Astrocyte of the spinal cord (primary cell): ENCODE measurements at places on chromosomes 16 and 17.

- no peak for DNase-seq
Observed at GRCh38 chr17:66277191-66277590, 25.2 kb upstream of the PRKCA start.

DNA sequence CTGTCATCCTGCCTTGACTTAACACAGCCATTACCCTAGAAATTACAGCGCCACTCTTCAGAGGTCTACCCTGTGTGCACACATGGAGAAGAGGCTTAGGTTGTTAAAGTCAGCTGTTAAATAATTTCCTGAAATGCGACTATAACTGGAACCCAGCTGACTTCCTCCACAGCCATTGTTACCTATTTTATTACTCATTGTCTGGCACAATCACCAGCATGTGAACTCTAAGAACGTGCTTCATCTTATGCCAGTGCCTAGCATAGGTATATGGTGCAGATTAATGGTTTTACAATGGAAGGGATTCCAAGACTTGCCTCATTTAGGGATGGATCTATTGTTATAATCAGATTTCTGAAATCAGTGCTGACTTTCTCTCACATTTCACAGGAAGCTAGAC, 11.9 kb downstream of the RDM1 start:
- no peak for DNase-seq

GRCh38 chr17:560432-560873, 154.2 kb downstream of the VPS53 start:
- no peak for DNase-seq

GRCh38 chr16:75648265-75649076, 898 bp downstream of the TERF2IP start:
- peak; percentile 76 for DNase-seq

DNA sequence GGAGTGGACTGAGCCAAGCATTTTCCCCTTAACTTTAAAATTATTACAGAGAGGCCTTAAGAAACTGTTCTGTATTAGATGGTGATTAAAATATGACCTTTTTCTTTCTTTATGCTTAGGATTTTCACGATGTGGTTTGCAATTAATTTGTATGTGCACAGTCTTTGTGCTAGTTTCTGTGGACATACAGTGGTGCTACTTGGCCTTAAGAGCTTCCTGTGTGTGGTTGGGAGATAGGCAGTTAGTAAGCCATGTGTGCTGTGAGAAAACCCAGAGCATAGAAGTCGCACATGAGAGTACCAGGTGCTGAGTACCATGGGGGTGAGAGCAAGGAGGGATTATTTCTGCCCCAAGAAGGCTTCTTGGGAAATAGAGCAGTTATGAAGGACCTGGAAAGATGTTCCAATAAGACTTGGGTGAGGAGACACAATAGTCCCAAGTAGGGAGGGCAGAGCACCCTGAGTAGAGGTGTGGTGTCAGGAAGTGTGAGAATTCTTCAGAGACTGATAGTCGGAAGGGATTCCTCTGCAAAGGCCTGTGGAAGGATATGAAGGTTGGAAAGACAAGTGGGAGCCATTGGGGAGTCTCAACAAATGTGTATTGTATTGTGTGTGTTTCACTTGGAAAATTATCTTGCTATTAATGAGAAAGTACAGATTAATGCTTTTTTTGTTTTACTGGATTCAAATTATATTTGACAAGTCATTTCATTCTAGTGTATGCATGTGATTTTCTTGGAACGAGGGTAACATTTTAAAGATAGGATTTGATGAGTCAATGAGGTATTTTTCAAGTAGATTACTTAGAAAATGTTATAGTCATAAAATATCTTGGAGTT, 239.9 kb downstream of the PRKCA start:
- peak; percentile 76 for DNase-seq

DNA sequence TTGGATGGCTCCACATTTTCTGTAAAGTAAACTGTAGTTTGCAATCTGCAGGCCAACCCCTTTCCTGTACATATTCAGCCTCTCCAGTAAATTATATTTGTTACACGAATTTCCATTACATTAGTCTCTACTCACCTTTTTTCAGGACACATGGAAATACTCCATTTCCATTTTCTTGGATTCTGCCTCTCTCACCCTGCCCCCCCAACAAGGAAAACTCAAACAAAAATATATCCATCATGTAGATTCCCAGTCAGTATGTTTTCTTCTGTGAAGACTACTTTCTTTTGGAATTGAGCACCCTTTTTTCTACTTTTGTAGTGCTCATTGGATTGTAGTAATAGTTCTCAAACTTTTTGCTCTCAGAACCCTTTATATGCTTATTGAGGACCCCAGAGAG, 2.9 kb downstream of the PPM1D start:
- no peak for DNase-seq

DNA sequence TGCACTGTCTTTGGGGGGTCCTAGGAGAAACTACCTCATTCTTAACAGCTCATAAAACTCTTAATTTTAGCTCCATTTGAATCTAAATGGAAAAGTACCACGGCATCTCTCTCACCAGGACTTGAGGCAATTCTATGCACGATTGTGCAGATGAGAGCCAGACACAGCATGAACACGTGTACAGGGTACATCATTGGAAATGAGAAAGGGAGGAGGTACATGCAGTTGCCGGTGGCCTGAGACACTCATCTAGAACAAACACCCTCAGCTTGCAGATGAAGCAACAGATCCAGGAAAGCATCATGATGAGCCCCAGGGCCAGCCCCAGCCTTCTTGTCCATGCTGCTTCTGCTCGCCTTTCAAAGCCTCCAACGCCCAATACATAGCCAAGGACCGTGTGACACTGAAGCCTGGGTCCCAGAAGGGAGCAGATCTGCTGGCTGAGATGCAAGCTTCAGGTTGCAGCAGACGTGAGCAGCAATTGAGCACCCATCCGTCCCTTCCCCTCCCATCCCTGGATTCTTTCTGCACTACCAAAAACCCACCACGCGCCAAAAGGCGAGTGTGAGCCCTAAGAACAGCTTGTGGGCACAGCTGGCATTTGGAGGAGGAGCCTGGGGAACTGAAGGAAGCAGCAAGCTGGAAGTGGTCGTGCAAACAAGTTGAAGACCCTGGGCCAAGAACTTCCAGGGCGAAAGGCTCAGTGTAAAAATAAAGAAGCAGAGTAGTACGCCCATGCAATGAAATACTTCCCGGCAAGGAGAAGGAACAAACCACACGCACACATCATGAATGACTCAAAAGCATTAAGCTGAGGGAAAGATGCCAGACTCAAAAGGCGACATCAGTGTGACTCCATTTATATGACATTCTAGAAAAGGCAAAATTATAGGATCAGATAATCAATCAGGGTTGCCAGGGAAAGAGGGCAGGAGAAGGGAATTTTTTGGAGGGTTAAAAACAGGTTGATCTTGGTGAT, 7.3 kb upstream of the RCVRN start:
- no peak for DNase-seq

- DNase-seq: peak; percentile 13
Observed at GRCh38 chr16:61791464-61791863, 244.8 kb downstream of the CDH8 start.

GRCh38 chr17:12738624-12739023, 50.7 kb upstream of the ARHGAP44 start:
- DNase-seq: no peak

DNA sequence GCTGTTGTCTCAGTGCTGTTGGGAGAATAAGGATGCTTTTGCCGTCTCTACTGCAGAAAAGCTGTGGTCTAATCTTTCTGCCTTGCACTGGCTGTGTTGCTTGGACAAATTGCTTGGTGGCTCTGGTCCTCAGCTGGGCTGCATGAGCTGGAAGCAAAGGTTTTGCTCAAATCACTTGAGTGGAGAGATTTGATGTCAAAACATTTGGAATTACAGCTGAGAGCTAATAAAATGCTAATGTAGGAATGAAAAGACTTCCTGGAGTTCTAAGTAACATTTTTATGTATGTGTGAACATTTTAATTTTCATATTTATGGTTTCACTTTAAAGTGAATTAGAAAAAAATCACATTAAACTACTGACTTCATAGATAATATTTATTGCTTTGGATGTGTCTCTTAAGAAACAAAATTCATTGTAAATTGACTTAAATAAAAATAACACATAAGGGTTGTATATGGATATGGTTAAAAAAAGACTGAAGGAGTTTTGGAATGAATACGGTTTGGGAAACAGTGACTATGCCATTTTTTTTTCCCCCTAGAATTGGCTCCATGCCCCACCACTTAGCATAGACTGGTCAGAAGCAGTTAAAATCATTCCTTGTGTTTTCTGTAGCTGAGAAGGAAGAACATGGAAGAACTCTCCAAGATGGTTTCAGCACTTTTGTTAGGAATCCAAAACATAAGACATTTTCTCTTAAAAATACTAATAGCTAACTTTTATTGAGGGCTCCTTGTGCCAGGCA, 39.2 kb upstream of the FAM20A start:
- DNase-seq: no peak

GRCh38 chr16:67170949-67171649, 761 bp downstream of the NOL3 start:
- DNase-seq: no peak

DNA sequence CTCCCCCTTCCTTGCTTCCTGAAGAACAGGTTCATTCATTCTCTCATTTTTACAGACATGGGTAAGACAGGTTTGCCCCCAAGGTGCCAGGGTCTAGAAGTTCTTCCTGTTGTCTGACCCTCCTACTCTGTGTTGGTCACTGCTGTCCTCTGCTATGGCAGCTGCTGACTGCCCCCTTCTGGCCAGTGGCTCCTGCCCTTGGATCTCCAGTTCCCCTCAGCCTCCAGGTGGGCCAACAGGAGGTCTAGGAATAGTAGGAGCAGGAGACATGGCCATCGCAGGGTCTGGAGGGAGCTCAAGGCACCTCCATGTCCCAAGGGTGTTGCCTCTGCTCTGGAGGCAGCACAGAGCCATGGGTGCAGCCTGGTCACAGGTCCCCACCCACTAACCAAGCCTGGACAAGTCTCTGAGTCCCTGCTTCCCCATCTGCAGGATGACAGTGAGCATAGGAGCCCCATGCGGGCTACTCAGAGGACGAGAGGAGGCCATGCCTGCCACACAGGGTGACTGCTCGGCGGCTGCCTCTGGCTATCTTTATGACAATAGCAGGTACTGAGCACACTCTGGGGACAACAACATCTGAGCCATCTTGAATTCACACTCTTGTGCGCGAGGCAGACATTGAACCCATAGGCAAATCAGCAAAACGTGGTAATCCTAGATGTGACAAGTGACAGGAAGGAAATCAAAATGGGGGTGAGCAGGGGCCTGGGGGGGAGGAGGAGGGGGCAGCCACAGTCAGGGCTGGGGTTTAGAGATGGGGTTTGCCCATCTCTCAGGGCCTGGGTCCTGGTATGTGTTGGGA, 27.0 kb upstream of the NXPH3 start:
- peak; percentile 27 for DNase-seq
